NCI-H2081 treated with DMSO at 0.1 percent for 48 hours (cell line): ENCODE measurements at places on chromosomes 3 and 15.
A peak's percentile ranks its signal among the peaks of the same experiment; 100 is the strongest.

GRCh38 chr3:87973906-87974305 lies 84.9 kb downstream of the CGGBP1 start:
- no peak for DNase-seq

DNA sequence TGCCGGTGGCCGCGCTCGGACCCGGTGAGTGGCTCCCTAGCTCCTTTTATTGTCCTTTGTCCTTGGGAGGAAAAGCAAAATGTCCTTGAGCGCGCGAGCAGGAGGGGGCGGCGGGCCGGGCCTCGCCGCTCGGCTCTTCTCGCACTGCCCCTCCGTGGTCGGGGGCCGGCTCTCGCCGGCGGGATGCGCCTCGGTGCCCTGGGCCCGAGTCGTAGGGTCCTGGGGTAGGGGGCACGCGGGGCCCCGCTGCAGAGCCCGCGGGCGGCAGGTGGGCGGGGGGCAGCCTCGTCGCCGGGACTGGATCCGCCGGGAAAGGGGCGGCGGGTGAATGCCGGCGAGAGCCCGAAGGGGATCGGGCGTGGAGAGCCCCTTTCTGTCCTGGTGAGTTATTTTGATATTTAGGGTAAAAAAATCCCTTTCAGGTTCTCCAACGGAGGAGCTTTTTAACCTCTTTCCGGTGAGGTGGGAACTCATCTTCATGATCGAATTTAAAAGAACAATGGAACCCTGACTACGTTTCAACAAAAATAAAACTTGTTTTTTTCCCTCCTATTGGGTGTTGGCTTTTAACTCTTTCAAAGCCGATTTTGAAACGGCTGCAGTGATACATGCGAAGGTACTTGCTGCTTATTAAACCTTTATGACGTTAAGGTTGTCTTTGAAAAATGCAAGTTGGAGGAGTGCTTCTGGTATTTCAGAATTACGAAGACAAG lies 16.8 kb upstream of the CHD2 start:
- no peak for DNase-seq

DNA sequence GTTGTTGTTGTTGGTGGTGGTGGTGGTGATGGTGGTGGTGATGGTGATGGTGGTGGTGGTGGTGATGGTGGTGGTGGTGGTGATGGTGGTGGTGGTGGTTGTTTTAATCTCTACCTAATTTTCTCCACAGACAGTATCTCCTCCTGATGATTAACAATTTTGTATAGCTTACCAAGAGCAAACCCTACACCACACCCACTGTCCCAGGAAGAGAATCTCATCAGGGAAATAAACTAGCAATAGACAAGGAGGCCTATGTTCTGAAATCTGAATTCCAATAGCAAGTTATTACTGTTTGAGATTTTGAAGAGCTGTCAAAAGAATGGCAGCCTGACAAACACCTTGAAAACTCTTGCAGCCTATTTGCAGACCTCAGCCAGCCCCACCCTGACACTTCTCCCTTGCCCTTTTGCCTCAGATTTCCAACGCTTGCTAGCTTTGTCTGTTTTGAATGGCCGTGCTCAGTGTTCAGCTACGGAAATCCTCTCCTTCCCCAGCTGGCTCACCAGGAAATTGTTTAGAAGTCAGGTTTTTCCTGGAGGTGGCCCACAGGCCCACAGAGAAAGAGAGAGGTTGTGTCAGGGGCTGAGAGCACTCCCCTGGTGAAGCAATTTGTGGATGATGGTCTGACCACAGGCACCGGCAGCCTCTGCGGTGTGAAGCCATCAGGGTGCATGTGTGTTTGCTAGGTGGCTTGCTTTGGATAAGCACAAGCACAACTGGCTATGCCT lies 101.6 kb downstream of the MAGI1 start:
- no peak for DNase-seq

GRCh38 chr3:164390046-164390445 lies 688.2 kb downstream of the SI start:
- DNase-seq: no peak

DNA sequence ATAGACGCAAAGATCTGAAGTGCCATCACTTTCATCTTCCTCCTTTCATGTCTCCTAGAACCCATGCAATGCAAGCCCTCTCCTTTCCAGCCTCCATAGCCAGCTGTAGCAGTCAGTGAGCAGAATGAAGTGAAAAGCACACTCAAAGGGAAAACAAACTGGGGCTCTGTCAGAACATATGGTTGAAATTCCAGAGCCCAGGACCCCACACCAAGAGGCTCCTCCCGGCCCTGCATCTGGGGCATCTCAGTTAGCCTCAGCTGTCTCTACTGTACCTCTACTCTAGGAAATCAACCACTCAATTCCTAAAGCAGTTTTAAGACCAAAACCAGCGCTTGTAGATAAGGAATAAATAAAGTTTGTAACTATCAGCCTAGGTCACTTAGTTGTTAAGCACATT lies 73.8 kb upstream of the P3H2 start:
- DNase-seq: no peak

DNA sequence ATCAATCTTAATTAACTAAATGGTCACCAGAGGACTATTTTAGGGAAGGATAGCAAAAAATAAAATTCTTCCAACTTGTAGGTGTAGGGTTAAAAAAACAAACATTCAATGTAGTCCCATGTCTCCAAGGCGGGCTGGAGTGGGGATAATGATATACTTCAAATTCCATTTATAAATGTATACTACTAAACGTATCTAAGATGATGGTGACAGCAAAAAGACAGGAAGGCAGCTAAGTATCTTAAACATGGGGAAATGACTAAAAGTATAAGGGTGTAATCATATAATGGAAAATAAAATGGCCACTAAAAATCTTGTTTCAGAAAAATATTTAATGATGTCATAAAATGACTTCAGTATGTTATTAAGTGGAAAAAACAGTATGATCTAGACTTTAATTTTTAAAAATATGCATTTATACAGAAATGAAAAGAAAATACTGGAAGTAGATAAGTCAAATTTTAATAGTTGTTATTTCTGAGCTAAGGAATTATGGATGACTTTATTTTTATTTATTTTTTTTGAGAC lies 181.7 kb downstream of the SUCLG2 start:
- DNase-seq: no peak

GRCh38 chr15:93587059-93587521 lies 498.1 kb upstream of the RGMA start:
- no peak for DNase-seq

GRCh38 chr3:94305835-94306611 lies 243.2 kb downstream of the NSUN3 start:
- DNase-seq: no peak

DNA sequence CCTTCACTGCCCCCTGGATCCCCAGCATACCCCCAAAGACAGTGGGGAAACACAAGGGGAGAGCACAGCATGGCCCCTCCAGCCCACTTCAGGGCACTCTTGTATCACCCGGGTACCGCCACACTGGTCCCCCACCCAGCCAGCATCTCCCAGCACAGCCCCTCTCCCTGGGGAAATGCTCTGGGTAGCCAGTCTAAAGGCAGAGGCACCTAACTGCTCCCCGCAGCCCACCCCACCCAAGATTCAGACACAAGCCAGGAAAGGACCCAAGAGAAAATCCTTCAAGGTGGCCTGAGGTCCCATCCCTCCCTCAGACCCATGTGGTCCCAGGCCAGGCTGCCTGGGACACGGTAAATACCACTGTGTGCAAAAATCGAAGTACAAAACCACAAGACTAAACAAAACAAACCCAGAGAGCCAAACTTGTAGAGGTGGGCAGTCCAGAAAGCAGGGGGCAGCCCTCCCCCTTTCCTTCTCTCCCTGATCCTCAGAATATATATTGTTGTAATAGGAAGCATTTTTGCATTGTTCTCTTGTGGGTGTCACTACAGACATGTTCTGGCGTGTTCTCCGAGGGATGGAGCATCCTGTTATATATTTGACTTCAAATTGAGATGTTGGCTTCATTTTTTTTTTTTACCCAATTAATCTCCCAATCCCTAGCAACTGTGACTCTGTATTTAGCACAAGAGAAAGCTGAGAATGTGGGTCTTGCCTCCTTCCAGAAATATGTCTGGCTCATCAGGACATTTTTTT lies 51.7 kb downstream of the GRIP2 start:
- no peak for DNase-seq

- DNase-seq: no peak
Measured at GRCh38 chr3:64903006-64903405, 215.2 kb upstream of the ADAMTS9 start.

DNA sequence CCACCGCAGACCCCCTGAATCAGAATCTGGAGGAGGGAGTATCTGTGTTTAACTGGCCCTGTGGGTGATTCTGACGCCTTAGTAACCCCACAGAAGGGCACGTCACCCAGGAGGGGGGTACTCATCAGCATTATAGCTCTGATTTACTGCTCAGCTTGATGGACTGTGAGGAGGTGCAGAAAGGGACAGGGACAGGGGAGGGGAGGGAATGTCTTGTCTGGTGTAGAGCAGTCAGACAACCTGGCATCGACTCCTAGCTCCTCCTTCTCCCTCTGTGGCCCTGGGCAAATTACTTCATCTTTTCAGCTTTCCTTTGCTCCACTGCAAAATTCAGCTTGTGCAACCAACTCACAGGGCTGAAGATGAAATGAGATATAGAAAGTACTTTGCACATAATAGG lies 42.3 kb upstream of the GLCE start:
- DNase-seq: no peak

DNA sequence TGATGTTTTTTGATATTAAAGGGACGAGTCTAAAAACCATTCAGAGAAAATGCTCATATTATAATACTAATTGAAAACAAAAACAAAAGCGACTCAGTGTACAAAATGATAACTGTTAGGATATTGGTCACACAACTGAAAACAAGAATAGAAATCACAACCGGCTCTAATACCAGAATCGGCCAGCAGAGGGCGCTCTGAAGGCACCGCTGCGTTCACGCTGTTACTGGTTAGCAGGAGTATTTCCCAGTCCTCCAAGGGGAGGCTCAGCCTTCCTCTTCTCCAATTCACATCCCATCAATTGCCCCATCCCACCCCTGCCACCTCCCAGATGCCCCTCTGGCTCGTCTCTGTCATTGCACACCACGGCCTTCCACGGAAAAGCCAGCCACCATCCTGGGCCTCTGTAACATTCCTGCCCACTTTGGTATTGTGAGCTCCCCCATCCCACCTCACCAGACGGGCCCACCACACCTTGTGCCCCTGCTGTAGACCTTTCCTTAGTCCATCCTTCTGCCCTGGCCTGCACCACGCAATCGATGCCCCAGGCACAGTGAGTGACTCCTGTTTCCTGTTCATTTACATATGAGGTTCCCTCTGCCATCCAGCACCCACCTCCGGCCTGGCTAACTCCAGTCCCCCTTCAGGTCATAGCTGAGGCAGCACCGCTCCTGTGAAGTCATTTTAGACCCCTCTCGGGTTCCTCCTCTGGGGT lies 8.5 kb downstream of the FAM107A start:
- peak; percentile 3 for DNase-seq

- DNase-seq: no peak
Measured at GRCh38 chr3:184637705-184638104, 74.2 kb downstream of the MAGEF1 start.
